Caco-2 (cell line): ENCODE measurements at places on chromosomes 1 and 21.
A peak's percentile ranks its signal among the peaks of the same experiment; 100 is the strongest.

DNA sequence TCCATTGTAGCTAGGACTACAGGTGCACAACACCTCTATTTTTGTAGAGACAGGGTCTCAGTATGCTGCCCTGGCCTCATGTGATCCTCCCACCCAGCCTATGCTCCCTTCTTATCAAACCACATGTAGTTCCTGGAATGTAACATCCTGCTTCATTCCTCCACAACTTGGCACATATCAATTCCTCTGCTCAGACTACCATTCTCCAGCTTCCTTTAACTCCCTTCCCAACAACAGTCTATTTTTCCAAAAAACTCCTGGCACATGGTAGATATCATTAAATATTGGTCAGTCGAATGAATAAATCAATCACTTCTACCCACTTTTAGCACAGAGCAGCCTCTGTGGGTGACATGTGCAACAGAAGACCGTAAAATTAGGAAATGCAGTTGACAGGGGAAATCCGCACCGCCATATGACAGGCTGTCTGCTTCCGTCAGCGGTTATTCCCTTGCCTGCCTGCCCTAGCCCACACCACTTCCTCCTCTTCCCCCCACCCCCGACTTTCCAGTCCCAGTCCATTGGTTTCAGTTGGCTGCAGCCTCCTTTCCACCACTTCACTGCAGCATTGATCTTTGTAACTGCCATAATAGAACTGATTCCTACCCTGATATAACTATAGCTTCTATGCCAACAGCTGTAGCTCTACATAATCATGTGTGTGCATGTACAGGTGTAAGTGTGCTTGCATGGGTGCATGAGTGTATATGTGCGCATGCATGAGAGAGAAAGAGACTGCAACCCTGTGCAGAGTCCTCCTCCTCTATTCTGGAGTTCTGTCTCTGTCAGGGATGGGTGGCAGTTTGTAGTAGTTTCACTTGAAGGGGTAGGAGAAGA is 6.8 kb upstream of the AKR1A1 start:
- DNase-seq: no peak

DNA sequence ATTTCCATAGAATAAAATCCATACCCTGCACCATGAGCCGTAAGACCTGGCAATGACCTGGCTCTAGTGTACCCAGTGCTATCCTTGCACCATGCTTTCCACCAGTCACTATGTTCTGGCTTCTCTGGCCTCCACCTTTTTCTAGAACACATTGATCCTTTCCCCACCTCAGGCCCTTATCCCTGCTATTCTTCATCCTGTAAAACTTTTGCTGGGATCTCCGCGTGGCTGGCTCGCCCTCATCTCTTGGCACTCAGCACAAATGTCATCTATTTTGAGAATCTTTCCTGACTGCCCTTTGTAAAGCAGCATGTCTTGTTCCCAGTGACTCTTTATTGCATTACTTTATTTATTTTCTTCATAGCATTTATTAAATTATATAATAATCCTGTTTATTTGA is 169.8 kb upstream of the B3GALT2 start:
- no peak for DNase-seq

DNA sequence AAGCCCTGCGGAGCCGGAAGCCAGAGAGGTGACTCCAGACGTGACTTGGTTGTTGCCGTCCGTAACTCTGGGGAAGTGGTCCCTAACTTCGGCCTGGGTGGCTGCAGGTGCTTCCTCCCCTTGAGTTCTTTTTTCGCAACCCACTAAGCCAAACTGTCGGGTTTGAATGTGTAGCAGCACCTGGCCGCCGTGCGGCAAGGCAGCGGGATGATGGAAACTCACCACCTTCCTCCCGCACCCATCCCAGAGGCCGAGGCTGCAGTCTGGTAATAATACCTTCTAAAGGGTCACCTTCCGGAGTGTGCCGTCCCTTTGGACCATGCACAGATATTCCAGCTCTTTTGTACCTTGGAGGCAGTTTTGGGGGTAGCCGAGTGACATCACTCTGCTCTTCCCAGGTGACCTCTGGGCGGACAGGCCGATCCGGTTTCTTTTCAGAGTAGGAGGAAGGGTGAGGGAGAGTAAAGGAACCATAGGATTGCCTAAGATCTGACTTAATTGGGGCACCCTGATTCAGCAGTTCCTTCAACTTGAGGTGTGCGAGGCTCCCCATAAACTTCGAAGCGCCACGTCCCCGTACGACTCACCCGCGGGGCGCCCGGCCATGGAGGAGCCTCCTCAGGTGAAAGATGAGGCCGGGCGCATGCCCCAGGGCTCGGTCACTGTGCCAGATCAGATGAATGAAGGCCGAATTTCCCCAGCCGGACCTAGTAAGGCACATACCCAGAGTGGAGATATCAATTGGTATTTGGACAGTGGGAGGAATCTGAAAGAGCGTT is 1.0 kb downstream of the KCNK1 start:
- peak; percentile 3 for DNase-seq

DNA sequence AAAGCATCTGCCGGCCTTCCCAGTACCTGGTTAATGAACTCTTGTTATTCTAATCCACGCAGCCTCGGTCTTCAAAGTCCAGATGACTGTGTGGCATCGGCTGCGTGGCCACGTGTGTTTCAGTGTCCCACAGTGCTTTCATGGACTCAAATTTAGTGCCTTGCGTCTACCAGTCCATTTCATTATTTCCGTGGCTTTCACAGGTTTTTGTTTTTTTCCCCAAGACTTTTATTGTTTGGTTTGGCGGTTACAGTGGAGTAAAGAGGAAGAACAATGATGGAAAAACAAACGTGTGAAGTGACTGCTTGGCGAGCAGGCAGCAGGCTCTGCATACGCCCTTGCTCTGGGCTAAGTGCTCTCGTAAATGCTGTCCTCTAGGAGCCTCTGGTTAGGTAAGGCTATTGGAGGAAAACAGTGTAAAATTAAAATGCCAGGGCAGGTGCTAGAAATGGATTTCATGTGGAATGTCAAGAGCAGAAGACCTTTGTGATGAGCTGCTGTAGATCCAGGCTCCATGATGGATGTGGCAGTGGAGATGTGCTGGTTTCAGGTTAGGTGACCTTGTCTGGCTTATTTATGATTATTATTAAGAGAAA is 536.3 kb downstream of the KIF26B start:
- no peak for DNase-seq

DNA sequence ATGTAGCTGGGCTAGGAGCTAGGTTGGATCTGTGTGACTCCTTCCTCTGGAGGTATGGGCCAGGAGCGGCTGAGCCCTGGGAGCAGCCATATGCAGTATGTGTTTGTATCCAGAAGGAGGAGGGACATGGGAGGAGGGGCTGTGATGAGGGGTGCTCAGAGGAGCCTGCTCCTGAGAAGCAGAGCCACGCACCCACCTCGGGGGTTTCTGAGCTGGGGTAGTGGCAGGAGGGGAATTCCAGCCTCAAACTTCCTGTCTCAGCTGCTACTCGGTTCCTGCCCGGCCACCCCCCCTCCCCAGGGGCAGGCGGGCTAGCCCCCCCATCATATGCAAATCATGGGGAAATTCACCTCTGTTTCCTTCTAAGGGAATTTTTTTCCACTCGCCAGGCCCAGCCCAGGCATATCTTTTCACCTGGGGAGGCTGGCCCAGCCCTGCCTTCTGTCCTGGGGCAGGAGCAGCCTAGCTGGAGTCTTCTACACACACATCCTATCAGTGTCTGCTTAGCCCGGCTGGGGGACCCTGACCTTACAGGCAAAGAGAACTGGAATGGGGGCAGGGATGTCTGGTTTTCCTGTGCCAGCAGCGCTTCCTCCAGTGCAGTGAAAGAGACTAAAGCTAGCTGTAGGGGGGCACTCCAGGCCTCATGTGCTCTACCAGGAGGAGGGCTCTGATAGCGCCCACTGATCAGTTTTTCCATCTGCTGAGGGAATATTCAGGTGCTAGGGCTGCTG is 3.0 kb downstream of the ZC3H12A start:
- no peak for DNase-seq

DNA sequence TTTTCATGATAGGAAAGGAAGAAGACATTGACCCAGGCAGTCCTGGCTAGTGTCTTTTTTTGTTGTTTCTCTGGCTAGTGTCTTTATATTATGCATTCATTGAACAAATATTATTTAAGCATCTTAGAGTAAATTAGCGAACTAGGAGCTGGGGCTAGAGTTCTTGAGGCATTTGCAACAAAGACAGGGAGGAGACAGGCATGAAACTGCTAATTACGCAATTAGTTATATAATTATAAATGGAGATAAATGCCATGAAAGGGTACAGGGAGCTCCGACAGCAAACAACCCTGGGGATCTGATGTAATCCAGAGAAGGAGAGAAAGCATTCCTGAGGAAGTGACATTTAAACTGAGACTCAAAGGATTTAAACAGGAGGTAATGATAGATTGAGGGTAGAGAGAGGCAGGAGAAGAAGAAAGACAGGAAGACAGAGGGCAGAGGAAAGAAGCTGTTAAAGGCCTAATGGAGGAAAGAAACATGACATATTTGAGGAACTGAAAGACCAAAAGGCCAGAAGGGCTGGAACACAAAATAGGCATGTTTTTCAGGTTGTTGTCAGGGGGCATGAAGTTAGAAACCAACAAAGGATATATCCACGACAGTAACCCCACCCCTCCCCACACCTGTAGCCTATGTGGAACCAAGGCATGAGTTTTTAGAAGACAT is 99.5 kb upstream of the GJB5 start:
- no peak for DNase-seq

- no peak for DNase-seq
These were observed 6.9 kb downstream of the KRTAP11-1 start for GRCh38 chr21:30874526-30874925.

- DNase-seq: no peak
These were observed 4.9 kb downstream of the HAO2 start for GRCh38 chr1:119373465-119373864.

- DNase-seq: no peak
These were observed 78.9 kb downstream of the KCNJ6 start for GRCh38 chr21:37837381-37837780.

DNA sequence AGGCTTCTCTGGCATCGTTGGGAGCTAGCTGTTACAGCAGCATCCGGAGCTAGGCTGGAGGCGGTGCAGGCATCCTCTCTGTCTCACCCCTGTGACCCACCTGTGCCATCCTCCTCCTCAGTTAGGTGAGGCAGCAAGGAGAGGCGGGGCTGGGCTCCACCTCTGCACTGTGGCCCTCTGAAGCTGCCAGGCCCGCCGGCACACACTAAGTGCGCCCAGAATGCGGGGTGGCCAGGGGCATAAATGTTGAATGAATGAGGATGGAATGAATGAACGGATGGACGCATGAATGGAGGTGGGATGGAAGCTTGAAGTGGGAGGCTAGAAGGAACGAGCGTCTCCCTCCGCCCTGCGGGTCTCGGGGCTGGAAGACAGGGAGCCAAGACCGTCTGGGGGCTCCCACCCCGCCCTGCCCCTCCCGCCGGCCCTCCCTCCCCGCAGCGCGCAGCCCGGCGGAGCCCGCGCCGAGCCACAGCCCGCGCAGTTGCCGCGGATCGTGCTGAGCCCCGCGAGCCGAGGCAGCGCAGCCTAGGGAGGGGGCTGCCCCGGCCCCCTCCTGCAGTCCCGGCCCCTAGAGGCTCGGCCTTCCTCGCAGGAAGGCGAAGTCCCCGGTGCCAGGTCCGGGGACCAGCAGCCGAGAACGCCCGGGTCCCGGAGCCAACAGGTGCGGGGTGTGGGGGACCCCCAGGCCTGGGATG is at the start of gene HCRTR1:
HCRTR1 (plus strand) TSS at position 472 of the 698 bp plus-strand sequence. CDS start 1,504 bp downstream, outside the sequence.
- DNase-seq: no peak

DNA sequence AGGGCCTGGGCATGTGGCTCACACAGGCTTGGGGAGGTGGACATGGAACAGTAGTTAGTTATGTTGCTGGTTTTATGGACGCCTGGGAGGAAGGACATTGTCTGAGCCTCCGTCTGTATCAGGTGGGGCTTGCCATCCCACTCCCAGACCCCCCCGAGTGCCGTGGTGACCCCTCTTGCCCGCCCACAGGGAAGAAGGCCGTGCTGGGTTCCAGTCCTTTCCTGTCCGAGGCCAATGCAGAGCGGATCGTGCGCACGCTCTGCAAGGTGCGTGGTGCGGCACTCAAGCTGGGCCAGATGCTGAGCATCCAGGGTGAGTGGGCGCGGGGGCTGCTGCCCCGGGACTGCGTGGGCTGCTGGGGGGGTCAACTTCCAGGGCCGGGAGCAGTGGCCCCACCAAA is 41.7 kb downstream of the COQ8A start:
- DNase-seq: no peak

- DNase-seq: no peak
These were observed 291.4 kb downstream of the TGFB2 start for GRCh38 chr1:218636548-218636947.

- DNase-seq: peak; percentile 91
These were observed at the start of gene ZNF684 for GRCh38 chr1:40531381-40532061. Gene ZNF684, plus strand, starts transcription at chr1:40531637. Its CDS starts 1,530 bp downstream, at chr1:40533167.
